Anterior cingulate cortex (tissue), 58 donors: ENCODE measurements at places on chromosomes 6 and 20.
A peak's percentile ranks its signal among the peaks of the same experiment; 100 is the strongest.

DNA sequence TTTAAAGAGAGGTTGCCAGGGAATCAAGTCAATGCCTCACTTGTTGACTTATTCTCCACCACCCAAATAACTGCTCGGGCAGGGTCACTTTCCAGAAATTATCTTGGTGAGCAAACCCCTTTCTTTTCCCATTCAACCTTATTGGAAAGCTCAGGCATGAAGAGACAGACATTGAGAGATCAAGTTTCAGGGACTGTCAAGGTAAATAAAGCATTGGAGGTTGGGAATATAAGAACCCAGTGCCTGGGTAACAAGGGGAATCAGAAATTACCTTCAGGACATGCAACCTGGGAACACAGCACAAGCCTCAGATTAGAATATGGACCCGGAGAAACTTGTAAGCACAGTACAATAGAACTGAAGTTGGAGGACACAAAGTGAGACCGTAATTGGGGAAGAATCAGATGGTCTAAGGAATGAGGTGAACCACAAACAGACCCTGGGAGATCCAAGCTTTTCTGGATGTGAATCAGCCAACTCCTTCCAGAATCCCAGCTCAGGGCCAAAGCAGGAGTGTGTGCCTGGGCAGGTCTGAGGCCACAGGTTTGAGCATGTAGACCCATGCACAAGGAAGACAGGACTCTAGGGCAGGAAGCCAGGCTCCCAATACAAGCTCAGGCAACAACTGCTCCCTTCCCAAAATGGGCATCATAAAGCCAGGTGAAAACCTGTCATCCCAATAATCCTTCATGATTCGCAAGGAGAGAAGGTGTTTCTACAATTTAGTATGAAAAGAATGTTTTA, 512.8 kb downstream of the MAFB start:
- DNase-seq: no peak

- DNase-seq: no peak
Measured at GRCh38 chr20:12965212-12965869, 43.4 kb upstream of the SPTLC3 start.

DNA sequence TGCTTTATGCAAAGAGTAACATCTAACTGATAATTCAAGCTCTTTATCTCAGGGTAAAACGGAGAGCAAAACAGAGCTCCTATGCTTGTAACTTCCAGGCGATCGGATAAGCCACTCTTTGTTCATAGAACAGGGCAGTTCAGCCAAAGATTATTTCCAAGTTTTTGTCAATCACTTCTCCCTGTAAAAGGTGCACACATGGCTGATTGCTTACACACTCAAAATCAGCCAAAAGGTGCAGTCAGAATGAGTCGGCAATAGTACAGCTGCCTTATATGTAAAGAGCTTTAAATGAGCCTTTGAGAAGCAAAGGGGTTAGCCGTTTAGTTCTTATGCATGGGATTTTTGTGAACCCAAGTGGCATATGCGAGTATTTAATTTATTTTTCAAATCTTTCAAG, 449.6 kb upstream of the POU3F2 start:
- no peak for DNase-seq

DNA sequence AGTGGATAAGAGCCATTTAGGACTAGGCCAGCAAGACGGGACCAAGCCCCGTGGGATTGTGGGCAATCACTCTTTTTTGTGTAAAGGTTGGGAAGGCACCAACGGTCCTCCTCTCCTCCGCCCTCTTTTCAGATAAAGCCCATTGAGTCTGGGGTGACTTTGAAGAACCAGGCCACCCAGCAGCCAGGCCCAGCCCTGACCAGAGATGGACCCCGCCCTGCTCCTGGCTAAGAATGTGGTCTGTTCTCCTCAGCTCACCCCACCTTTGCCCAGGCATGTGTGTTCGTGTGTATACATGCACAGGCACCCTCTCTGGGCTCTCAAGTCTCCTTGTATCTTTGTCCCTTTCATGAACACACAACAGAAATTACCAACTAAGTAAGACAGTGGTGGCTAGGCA, 9.1 kb downstream of the SDC4 start:
- DNase-seq: no peak

GRCh38 chr20:38196592-38196991, 31.5 kb upstream of the TGM2 start:
- no peak for DNase-seq

GRCh38 chr20:32470025-32470861, 112.1 kb downstream of the ASXL1 start:
- DNase-seq: no peak

DNA sequence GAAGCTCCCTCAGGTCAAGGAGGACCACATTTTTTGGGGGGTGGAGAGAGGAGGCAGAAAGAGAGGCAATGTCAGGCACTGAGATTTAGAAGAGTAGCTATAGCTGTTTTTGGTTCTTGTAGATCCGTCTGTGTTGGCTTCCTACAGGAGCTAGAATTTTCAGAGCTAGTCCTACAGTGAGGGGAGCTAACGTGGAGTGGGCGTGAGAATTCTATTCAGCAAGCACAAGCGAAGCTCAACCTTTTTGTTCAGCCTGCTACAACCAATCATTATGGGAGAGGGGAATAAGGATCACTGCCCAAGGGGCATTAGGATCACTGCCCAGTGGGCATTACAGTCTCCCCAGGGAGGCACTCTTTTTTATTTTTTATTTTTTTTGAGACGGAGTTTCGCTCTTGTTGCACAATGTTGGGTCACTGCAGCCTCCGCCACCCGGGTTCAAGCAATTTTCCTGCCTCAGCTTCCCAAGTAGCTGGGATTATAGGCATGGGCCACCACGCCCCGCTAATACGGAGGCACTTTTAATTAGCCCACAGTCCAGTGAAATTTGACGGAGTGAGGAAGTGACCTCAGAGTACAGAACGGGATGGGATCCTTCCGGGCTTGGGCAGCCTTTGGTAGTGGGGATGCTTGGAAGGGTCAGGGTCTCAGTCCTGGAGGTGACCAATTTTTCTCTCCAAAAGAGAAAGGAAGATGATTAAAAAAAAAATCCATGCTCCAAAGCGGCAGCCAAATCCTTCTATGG, 1.1 kb upstream of the PANK2 start:
- no peak for DNase-seq

GRCh38 chr20:10513931-10514575, 78.9 kb downstream of the SLX4IP start:
- DNase-seq: no peak

GRCh38 chr6:112002307-112002706, 51.6 kb upstream of the CCN6 start:
- no peak for DNase-seq

DNA sequence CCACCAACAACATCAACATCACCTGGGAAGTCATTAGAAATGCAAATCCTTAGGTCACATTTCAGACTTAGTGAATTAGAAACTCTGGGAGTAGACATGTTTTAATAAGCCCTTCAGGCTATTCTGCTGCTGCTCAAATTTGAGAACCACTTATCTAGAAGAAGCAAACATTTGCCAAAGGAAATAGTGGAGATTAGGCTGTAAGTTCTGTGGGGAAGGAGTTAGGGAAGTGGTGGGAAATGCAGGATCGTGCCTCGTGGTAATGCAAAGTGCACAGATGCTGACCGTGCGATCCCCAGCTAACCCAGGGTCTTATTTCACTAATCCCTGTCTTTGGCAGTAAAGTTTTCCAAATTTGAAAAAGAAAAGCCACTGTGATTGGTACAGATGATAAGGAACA, 328.5 kb downstream of the EPM2A start:
- no peak for DNase-seq

DNA sequence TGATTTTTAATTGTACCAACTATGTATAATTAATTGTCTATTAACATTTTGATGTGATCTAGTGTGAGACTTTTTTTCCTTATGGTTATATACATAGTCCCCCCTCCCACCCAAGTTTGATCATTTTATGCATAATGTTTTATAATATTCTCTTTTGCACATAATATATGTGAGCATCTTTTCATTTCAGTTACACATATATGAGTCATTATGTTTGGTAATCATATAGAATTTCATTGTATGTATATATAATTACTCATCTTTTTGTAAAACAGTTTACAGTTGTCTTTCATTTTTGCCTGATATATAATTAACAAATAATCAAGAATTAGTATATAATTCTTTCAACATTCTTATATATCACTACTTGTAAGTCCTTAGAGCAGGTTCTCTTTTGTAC, 15.0 kb downstream of the RWDD1 start:
- no peak for DNase-seq

DNA sequence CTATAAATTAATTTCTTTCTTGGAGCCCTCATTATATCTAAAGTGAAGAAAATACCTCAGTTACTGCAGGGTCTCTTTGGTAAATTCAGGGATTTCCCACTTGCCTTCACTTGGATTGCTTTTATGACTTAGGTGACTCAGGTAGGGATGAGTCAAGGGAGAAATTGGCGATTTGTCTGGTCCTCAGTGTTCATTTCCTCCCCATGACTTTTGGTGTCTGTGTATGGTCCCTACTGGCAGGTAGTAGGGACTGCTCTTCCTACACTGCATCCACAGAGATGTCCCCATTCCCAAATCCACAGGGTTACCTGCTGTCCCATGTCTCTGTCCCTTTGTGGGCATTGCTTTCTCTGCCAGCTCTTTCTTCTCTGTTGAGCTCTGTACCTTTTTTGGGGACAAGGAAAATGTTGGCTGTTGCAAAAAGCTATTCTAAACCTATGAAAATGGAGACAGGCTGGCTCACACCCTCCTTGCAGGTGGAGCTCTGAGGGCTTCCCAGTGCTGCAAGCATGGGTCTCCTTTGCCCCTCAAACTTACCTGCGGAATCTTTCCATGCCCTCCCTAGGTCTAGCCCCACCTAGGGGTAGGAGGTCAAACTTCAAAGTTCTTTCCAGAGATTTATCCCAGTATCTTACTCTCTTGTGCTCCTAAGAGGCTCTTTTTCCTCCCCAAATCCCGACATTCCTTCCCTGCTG, 211.9 kb downstream of the ZNF217 start:
- DNase-seq: no peak

GRCh38 chr6:98639089-98639635, 195.2 kb upstream of the POU3F2 start:
- no peak for DNase-seq

DNA sequence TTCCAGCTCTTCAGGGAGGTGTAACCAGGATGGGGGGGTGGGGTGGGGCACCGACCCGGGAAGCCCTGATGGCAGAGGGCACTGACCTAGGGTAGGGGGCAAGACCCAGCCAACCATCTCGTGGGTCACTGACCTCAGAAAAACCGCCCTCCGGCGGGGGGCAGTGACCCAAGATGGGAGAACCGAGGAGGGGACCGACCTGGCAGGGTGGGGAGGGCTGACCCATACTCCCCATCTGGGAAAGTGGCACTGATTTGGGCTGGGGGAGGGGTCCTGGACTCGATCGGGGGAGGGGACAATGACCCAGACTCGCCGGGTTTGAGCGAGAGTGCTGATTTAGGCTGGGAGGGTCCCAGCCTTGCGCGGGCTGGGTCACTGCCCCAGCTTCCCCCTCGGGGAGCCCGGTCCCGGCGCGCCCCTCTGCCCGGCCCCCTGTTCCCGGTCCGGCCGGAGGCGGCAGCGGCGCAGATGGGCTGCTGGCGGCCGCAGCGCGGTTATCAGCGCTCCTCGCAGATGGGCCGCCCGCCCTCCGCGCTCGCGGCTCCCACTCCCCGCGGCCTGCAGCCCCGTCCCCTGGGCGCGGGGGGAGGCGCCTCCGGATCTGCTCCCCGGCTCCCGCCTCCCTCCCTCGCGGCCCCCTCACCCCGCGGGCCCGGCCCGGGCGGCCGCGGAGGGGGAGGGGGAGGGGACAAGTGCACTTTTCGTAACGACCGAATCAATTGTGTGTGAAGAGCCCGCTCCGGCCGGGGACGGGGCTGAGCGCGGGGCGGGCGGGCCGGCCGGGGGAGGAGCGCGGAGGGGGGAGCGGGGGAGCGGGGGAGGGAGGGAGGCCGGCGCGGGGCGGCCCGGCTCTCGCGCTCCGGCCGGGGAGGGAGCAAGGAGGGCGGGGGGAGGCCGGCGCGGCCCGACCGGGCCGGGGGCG, 2.2 kb downstream of the NOL4L start:
- peak; percentile 30 for DNase-seq

DNA sequence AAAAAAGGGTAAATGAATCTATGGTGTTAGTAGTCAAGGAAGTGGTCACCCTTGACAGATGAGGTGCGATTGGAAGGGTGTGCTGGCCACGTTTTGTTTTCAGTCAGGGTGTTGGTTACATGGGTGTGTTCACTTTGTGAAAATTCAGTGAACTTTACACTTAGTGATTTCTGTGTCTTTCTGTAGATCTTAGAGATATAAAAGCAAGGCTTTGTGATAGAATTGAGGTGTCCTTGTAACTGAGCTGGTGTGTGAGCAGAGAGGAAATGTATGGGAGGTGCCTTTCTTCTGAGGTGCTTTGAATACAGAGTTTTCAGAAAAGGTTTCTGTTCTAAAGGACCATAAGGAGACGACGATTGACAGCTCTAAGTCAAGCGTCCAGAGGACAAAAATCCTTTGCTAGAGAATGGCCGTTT, 90.5 kb downstream of the SAMD3 start:
- DNase-seq: no peak

GRCh38 chr6:11710311-11710761, 68.3 kb downstream of the ADTRP start:
- DNase-seq: no peak

DNA sequence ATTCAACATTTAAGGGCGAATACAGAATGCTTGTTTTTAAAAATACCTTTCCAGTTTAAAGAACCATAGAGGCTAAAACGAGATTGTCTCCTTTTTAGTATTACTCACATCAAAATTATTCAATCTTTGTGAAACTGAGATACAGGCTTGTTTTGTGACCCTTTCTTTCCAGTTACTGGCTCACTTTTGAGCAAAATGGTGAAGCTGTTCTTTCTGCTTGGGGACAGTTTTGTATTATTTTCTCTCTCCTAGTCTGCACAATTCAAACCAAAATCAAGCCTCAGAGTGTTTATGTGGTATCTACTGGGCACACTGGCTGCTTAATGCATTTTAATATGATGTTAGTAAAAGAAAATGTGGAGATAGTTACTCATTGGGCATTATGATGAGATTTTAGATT, 36.5 kb downstream of the HIVEP1 start:
- no peak for DNase-seq

GRCh38 chr6:133701633-133702331, 187.1 kb upstream of the TCF21 start:
- DNase-seq: no peak

DNA sequence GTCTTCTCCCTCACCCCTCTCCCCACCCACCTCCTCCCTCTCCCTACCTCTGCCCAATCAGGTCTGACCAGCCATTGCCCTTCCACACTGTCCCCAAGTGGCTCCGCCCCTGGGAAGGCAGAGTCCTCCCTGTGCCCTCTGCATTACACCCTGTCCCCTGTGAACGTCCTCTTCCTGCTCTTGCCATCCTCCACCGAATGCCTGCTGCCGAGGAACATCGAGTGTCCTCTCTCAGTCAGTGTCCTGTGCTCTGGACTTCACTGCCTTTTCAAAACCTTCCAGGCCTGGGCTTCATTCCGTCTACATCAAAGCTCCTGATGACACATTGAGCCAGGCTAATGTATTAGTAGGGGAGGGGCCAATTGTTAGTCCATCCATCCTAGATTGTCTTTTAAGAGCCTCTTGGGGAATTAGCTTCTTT, 3.3 kb upstream of the PACSIN1 start:
- no peak for DNase-seq

DNA sequence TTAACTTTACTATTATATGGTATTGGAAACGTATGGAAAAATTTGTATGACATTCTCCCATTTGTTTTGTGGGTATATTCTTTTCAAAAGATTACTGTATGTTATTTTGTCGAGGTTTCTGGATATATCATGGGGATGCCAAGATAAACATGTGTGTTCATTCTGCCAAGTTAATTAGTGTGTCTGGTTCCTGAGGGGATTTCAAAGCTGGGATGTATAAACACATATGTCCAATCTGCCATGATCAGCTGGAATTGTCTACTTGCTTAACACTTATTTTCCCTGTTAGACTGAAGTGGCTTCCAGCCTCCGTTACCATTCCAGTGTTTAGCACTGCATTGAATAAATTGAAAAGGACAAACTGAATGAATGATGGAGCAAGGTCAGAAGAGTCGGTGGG, 86.2 kb downstream of the DNAH8 start:
- no peak for DNase-seq
